ENCODE measurements at places on chromosomes 2 and 18.
A peak's percentile ranks its signal among the peaks of the same experiment; 100 is the strongest.

DNA sequence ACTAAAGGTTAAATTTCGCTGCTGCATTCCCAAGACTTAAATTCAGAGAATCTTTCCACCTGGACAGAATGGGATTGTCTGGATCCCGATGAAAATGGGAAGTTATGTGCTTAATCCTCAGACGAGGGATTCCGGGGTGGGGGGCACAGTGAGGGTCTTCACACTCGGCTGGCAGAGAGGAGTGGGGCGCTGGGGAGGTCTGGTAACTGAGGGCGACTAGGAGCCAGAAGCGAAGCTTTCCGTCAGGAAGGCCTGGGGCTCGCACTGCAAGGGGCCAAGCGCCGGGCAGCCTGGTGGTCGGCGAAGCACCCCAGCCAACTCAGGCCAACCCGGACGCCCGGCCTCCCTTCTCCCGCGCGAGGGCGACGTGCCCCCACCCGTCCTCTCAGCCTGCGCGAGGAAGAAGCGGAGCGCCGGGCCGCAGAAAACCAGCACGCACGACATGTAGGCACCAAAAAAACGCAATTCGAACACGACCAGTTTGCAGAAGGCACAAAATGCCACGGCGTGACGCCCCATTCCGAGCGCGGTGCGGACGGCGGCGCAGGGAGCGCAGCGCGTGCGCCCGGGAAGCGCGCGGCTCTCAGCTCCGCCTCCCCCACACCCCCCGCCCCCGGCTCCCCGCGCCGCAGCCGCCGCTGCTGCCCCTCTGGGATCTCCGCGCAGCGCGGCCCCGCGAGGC lies 188.1 kb downstream of the ZEB2 start:
- no peak for DNase-seq

DNA sequence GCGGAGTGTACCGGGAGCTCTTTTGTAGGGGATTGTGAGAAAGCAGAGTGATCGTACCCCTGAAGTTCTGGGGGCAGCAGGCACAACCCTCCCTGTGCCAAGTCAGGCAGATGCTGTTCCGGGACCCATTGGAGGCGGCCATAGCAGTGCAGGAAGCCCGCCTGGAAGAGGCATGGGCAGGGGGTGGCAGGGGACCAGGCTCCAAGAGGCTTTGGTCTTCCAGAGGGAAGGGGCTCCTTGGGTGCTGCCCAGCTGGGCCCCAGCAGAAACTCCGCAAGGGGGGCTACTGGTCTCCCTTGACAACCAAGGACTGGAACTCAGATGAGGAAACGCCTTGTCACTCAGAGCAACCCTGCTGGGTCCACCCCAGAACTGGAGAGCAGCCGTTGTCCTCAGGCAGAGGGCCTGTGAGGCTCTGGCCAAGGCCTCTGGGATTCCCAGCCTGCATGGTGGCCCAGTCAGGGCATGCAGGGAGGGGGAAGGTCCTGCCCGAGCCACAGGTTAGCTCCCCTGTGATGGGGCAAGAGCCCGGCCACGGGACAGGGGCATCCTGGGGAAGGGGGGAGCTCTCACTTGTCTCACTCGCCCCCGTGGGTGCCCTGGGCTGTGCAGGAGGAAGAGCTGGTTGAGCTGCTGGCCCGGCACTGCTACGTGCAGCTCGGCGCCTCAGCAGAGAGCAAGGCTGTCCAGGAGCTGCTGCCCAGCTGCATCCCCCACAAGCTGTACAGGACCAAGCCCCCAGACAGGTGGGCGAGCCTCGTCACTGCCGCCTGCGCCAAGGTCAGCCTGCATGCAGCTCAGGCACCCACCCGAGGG lies 21.0 kb upstream of the GPR17 start:
- no peak for DNase-seq

DNA sequence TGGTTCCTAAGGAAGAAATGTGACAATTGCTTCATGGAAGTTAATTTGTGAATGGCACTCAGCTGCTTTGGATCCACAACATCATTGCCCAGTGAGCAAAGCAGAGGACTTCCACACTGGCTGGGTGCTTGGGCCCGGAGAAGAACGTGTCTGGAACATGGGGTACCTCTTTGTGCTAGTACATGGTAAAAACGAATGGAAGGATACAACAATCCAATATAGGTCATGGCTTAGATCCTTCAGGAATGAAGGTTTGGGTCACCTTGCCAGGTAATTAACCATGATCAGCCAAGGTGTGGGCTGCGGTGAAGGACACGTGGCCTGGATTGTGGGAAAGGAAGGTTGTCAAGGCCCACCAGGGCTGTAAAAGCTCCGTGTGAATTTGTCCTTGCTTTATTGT lies 245.9 kb upstream of the HS6ST1 start:
- no peak for DNase-seq

DNA sequence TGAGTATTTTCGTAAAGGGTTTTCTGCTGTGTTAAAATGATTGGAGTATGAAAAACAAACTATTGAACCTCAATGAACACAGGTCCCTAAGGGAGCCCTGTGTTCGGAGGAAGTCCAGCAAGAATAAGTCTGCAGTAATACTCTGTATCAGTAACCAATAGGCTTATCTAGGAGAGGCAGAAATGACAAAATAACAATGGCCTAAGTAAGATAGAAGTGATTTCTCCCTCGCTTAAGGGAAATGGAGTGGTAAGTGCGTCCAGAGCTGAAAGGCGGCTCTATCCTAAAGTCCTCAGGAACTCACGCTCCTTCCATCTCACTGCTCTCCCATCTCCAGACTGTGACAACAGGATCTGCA lies 29.3 kb upstream of the MFSD6 start:
- DNase-seq, result no peak

DNA sequence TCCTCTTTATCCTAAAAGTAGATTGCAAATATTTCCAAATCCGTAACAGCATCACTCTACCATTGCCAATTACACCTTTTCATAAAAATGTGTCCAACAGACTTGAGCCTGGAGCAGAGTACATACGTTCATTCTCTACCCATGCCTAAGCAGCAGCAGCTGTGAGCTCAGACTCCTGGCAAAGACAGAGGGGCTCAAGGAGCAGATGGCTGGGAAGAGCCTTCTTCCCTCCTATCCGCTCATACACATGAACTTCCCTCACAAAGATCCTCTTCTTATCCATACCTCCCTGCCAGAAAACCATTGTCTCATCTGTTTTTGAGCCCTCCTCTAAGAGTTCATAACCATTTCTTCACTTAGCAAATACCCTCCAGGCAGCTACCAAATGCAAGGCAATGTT lies 164.3 kb upstream of the ARL4C start:
- no peak for DNase-seq

GRCh38 chr18:36511791-36512352 lies 214.4 kb downstream of the FHOD3 start:
- no peak for DNase-seq

DNA sequence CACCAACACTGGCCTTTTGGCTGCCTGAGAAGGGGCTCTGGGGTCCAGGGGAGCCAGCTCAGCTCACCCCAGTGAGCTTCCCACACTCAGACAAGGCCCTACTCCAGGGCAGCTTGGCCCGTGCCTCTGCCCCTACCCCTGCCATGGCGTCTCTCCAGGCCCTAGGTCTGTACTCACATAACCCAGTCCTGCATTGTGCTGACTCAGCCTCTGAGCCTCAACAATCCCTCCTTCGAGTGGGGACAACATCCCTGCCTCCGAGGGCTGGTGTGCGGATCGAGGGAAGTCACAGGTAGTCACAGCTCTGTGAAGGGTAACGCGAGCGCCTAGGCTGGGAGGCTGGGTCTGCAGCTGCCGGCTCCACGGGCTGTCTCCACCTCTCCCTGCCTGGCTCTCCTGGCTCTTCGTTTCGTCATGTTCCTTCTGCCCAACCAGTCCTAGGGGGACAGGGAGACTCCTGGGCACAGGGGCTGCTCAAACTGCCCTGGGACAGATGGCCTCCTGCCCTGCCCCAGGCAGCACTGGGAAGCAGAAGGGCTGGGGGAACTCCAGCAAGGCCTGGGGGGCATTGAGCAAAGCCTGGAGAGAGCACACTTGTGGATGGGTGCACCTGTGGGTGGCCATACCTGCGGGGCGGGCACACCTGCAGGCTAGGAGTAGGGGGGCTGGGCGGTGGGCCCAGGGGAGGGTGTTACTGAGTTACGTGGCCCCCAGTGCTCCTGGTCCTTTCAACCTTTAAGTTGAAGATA lies 74.6 kb downstream of the RRM2 start:
- no peak for DNase-seq

DNA sequence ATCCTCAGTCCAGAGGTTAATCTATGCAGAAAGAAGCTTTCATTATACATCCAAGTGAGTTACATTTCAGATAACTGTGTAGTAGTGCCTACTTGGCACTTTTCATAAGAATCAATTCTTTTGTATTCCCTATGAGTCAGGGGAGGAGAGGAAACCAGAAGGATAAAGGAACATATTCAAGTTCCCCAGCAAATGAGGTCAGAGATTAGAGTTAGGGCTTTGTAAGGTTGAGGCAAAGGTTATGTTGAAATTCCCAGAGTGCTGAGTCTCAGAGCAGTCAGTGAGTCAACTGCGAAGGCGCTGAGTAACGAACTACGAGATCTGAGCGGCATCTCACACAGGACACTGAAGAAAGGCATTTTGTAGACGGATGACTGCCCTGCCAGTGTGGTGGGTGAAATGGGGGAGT lies 25.1 kb upstream of the ME2 start:
- no peak for DNase-seq

DNA sequence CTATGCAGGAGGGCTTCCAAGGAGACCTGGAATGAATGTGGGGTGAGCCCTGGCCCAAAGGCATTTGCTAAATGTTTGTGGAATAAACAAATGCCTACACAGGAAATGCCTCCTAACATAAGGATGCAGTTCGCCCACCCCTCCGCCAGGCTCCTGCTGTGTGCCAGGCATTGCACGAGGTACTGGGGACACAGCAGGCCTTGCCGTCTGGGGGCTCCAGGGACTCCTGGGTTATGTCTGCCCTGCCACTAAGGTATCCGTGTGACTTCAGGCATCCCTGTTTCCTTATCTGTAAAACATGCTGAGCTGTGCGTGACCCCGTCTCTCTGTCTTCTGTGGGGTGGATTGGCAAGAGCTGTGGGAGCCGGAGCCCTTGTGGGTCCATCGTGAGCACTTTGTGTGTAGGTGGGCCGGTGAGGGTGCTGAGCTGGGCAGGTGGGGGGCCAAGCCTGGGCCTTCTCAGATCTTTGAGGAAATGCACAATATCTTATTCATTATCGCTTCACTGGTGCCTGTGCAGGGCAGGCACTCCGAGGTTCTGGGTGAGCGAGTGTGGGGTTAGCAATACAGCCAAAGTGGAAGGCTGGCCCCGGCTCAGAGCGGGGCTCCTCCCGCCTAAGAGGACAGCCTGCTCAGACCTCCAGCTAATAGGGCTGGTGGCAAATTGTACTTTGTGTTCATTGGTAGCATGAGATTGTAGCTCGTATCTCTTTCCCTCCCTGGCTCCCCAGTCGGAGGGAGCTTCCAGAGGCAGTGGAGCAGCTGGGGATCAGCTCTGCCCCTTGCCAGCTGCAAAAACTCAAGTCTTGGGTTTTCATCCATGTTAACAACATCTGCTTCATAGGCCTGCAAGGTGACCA lies 126.8 kb downstream of the GLI2 start:
- DNase-seq, result no peak

- DNase-seq, result no peak
Measured at GRCh38 chr2:190882411-190882766, 1.8 kb downstream of the GLS start.

GRCh38 chr18:23585007-23585871 lies 1.1 kb downstream of the NPC1 start:
- no peak for DNase-seq

GRCh38 chr2:104654811-104655210 lies 199.1 kb upstream of the POU3F3 start:
- DNase-seq, result no peak

- DNase-seq, result no peak
Measured at GRCh38 chr2:114046866-114047435, 157.1 kb downstream of the ACTR3 start.

DNA sequence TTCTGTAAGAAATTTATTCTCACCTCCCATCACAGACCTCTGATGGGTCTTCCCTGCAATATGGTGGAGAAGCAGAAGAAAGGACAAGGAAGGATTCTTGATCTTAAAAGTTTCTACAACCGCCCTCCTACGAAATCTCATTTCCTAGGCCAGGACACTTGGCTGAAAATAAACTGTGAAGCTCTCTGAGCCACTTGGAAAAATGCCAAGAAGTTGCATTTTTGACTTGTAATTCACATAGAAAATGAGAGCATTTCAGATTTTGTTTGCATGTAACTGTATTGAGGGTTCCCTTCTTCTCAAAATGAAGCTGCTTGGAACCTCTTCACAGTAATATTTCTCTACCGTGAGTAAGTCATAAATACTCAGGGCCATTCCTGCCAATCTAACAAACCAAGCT lies 458.3 kb upstream of the SLC14A2 start:
- DNase-seq, result no peak

DNA sequence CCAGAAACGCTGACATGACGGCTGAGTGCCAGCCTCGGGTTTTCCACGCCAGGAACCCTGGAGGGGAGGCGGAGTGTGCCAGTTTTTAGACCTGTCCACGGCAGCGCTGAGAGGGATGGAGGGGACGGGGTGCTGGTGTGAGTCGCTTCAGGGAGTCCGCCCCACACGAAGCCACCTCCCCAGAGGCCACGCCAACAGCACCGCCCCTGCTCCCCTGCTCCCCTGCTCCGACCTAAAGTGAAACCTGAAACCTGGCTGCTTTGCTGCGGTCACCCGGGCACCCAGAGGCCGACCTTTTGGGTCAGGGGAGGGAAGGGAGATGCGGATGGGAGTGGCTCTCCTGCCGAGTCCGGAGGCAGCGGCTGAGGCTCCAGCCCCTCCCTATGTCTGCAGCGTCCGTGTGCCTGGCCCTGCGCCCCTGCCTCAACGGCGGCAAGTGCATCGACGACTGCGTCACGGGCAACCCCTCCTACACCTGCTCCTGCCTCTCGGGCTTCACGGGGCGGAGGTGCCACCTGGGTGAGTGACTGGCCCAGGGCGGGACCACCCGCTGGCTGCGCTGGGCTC lies 38.1 kb downstream of the SNED1 start:
- DNase-seq, result peak; percentile 14

DNA sequence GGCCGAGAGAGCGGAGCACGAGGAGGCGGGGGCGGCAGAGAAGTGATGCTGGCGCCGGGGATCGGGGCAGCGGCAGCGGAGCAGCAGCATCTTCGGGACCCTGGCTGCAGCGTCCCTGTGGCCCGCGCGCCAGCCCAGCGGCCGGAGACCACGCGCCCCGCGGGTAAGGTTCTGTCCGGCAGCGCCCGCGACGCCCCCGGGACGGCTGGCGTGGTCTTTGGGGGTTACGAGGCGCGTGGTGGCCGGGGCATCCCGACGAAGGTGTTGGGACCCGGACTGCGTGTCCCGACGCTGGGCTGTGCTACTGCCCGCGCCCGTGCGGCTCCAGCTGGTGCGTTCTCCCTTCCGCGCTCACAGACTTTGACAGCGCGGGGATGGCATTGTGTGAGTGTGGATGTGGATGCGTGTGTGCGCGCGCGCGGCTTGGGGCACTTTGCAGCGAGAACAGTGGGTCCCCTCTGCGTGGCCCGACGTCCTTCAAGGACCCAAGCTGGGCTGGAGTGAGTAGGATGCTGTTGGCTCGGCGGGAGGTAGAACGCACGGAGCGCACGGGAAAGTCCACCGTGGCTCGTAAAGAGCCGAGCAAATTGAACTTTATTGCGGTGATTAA lies 405.0 kb downstream of the XIRP2 start:
- peak; percentile 7 for DNase-seq

GRCh38 chr2:224894356-224894755 lies 147.9 kb downstream of the DOCK10 start:
- no peak for DNase-seq
